ENCODE measurements at places on chromosomes 11 and 22.

DNA sequence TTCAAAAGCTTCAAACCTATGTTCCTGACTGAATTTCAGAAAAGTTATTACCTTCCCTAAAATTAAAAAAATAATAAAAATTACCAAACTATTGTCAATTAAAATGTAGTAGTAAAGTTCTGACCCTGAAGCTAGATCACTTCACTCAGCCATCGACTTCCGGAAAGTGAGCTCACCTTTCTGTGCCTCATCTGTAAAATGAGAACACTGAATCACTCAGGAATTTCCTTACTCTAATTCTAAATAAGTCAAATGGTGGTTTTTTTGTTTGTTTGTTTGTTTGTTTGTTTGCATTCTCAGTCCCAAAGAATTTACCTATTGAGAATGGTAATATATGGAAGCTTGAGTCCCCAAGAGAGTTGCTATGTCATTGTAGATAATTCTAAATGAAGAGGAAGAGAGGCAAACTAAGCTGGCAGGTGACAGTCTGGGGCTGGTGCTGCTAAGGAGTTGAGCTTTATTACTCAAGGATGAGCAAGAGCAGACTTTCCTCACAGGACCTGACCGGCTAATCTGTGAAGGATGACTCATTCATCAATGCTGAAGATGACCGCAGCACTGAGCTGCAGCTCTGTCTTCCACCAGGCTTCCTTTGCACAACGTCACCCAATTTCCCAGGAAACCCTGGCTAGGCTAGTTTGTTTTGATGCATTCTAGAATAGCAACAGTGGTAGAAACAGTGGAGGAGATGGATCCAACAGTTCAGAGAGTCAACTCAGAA is 248.8 kb downstream of the RAB38 start:
- DNase-seq = no peak

DNA sequence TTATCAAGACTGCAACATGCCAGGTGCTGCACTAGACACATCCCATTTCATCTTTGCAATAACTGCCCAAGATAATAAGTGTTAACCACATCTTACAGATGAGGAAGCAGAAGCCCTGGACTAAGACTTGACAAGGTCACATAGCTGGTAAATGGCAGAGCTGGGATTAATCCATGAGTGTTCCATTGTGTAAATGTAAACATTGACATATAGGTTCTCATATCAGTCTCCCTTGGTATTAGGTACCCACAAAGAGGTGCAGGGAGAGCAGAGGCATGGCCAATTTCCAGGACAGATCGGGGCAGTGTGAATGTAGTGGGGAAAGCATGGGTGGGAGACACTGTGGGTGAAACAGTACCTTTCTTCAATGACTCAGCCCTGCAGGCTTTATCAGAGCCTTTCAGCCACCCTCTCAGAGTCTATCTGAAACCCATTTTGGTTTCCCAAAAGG is 17.9 kb downstream of the MICAL2 start:
- DNase-seq = no peak

DNA sequence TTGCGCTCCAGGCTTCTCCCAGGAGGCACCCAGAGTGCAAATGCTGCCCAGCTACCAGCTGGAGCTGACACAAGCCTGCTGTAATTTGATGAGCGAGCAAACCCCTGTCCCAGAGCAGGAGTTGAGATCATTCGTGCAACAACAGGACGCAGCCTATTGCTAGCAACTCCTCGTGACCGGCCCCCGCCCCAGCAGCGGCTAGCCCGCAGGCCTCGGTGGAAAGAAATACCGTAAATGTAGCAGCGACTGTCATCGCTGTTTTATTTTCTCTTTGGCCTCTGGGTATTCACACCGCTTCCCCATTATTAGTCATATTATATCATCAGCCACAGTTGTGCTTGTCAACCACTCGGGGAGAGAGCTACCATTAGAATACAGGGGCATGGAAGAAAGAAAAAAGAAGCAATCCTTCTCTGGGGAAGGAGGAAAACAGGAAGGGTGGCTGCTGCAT is 59.2 kb upstream of the ATXN10 start:
- DNase-seq = no peak

DNA sequence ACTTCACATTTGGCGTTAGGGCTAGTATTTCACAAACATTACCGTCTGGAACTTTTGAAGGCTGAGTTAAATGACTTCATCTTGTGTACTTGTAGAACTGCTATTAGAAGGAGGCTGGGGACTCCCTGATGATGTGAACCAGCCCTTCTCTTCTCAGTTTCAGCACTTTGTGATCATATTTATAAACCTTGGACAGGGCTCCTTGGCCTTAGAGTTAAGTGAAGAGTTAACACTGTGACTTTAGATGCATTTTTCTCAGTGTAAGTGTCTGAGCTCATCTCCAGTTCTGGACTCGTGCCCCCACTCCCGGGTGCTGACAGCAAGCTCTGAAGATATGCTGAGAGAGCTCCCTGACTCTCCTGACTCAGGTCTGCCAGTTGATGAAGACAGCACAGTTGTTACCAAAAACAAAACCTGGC is 8.4 kb downstream of the MIAT start:
- no peak for DNase-seq

GRCh38 chr11:67269401-67270255 is 3.4 kb downstream of the GRK2 start:
- DNase-seq = no peak

GRCh38 chr22:47203554-47203991 is 441.1 kb downstream of the TBC1D22A start:
- DNase-seq = no peak

GRCh38 chr11:118084247-118084646 is 2.5 kb downstream of the SMIM35 start:
- no peak for DNase-seq

- DNase-seq = no peak
These were observed 13.1 kb downstream of the SYNGR1 start for GRCh38 chr22:39362932-39363331.

DNA sequence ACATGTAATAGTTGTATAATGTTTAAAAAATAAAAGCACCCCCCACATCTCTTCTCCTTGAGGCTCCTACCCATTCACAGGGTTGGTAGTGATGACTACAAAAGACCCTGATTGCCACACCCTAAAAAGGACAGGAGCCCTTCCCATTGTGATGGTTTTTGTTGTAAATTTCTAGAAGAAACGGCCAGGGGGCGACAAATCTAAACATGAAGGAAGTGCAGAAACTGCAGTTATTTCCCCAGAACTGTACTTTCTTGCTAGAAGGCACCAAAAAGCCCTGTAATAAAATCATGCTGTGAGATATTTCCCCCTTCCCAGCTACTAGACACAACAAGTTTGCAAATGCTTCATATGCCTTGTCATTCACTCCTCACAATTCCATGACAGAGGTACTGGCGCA is 10.8 kb downstream of the PRR5L start:
- DNase-seq = no peak

GRCh38 chr11:128764424-128765095 is 70.7 kb downstream of the FLI1 start:
- DNase-seq = peak; percentile 99

GRCh38 chr11:117605331-117605730 is 191.7 kb downstream of the DSCAML1 start:
- DNase-seq = no peak

DNA sequence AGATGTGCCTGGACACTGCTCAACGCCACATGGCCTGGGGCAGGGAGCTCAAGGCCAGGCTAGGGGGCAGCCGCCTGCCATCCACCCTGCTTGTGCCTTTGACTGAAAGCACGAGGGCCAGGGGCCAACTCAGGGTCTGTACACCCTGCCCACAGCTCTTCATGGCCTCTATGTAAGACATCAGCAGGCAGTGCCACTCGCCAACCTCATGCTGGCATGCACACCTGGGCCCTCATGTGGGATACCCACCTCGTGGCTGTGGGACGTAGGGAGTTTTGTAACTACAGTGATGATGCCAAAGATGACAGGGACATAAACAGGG is 25.6 kb downstream of the TBX1 start:
- DNase-seq = no peak

- DNase-seq = no peak
These were observed 621.2 kb downstream of the KCNA4 start for GRCh38 chr11:29395555-29396072.

DNA sequence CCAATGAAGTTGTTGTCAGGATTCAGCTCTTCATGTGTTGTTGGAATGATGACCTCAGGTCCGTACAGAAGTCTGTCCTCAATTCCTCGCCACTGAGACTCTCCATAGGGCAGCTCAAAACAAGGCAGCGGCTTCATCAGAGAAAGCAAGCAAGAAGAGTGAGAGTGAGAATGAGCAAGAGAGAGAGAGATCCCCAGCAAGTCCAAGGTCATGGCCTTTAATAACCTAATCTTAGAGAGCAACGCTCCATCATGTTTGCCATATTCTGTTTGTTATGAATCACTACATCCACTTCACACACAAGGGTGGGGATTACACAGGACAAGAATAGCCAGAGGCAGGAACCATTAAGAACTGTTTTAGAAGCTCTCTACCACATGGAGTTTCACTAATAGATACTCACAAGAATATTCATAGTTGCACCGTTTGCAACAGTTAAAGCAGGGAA is 23.3 kb upstream of the MMP7 start:
- no peak for DNase-seq
